Fibroblast of skin of left biceps (primary cell): ENCODE measurements at places on chromosomes 3 and 15.

- no peak for DNase-seq
Observed at GRCh38 chr3:184737641-184738505, 26.0 kb upstream of the MAGEF1 start.

GRCh38 chr3:86988235-86988634 lies 2.7 kb downstream of the VGLL3 start:
- peak; percentile 83 for DNase-seq

DNA sequence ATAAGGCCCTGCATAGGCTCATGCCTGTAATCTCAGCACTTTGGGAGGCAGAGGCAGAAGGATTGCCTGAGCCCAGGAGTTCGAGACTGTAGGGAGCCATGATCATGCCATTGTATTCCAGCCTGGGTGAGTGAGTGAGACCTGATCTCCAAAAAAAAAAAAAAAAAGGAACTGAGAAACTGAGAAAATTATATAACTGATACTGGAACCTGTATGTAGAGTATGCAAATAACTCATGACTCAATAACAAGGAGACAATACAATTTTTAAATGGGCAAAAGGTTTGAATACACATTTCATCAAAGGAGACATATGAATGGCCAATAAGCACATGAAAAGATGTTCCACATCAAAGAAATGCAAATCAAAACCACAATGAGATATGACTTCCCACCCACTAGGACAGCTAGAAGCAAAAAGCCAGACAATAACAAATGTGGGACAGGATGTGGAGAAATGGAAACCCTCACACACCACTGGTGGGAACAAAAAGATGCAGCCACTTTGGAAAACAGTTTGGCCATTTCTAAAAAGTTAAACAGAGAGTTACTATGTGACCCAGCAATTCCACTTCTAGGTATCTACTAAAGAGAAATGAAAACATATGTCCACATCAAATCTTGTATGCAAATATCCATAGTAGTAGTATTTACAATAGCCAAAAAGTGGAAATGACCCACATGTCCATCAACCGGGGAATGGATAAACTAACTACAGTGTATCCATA lies 70.7 kb downstream of the IQSEC1 start:
- DNase-seq, result no peak

DNA sequence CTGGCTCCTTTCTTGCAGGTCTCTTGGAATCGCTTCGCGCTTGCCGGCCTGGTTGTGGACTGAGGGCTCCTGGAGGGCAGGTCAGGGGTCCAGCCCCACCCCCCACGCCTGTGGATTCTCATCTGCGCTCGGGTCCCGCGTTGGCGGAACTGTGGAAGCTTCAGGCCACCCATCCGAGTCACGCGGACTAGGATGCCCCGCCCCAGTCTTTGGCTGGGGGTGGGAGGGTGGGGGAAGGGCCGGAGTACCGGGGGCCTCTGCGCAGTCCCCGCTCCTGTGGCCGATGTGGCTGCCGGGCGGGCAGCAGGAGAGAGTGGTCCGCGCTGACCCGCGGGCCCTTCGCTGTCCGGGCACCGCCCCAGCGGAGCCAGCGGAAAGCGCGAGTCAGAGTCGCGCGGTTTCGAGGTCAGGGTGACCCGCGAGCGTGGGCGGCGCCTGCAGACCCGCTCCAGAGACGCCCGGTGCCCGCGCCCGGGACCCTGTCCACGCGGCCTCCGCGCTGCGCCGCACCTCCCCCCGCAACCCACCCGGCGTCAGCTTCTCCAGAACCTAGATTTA lies 114.2 kb downstream of the KLF13 start:
- DNase-seq, result no peak

DNA sequence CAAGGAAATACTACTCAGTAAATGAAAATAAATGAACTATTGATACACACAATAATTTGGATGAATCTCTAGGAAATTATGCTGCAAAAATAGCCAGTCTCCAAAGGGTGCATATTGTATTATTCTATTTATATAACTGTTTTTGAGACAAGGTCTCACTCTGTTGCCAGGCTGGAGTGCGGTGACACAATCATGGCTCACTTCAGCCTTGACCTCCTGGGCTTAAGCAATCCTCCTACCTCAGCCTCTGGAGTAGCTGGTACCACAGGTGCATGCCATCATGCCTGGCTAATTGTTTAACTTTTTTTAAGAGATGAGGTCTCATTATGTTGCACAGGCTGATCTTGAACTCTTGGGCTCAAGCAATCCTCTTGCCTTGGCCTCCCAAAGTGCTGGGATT lies 12.5 kb downstream of the KLHDC8B start:
- DNase-seq, result no peak

GRCh38 chr15:84600687-84601554 lies at the start of gene ZSCAN2:
Gene ZSCAN2 (plus strand): TSS chr15:84601009. CDS start chr15:84603928, 2,919 bp downstream.
- peak; percentile 76 for DNase-seq

GRCh38 chr3:142124243-142124642 lies 25.1 kb downstream of the TFDP2 start:
- no peak for DNase-seq

- no peak for DNase-seq
Observed at GRCh38 chr3:123289391-123290106, 87.8 kb downstream of the SEC22A start.

DNA sequence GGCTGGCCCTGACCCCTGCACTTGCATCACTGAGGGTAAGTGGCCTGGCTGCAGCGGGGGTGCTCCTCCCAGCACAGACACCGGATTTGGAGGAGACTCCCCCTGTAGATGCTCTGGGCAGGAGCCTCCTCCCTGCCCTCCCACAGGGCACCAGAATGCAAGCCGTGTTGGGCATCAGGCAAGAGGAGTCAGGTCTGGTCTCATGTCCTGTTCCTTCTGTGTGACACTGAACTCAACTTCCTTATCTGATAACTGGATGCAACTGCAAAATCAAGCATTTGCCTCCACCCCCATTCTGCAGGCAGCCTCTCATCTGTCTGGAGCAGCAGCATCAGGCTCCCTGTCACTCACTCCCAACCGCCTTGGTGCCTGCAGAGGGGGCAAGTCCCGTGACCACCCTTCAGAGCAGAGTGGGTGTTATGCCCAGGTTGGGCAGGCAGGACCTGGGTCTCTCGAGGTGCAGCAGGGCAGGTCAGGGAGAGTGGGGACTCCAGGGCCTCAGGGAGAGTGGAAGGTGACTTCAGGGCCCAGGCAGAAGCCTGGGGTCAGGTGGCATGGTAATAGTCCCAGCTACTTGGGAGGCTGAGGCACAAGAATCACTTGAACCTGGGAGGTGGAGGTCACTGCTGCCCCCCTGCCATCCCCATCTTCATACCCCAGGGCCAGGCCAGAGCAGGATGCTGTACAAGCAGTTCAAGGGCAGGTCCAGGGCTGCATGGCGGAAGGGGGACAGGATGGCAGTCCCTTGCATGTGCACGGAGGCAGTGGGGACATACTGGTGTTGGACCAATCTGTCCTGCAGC lies 10.5 kb upstream of the RPL29 start:
- DNase-seq, result no peak

DNA sequence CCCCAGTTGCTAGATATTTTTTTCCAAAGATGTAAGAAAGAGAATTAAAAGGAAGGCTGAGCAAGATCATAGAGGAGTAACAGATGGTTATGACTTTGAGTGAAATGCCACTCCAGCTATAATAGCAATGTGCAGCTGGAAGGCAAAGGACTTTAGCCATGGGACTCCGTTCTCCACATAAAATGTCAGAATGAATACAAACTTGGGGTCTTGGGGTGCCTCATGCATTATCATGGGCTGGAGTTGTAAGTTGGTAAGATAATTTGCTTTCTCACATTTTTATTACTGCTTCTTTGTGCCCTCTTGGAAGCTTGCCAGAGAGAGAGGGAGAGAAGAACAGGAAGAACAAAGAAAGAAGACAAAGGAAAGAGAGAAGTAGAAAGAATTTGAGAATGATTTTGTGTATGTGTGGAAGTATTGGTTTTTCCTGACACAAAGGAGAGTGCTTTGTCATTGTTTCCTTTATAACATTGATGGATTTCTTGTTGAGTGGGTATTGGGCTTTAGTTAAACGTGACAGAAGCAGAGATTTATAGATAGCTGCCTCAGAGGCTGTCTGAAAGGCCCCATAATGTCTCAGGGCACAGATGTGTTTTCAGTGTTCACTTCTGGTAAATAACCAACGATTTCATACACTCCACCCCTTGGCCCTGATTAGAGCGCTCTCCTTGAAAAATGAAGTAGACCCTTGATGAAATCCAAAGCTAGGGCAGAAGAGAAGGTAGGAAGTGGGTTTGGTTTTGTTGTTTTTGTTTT lies 715.3 kb downstream of the NR2F2 start:
- DNase-seq, result no peak

- no peak for DNase-seq
Observed at GRCh38 chr3:134998158-134998557, 203.1 kb downstream of the EPHB1 start.

DNA sequence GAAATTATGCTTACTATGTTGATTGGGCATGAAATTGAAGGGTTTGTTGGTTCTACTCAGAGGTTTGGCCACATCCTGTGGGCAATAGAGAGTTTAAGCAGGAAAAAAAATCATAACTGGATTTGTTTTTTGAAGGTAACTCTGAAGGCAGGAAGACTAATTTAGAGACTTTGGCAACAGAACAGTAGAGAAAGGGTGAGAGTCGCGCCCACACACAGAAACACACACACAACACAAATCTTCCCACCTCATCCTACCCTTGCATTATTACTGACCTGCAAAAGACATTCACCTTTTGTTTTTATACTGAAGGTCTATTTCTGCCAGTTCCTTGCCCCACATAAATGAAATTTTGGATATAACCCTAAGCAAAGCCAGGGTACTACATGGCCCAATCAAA lies 270.6 kb downstream of the TBL1XR1 start:
- DNase-seq, result no peak

- no peak for DNase-seq
Observed at GRCh38 chr15:96346409-96346970, 16.0 kb downstream of the NR2F2 start.

DNA sequence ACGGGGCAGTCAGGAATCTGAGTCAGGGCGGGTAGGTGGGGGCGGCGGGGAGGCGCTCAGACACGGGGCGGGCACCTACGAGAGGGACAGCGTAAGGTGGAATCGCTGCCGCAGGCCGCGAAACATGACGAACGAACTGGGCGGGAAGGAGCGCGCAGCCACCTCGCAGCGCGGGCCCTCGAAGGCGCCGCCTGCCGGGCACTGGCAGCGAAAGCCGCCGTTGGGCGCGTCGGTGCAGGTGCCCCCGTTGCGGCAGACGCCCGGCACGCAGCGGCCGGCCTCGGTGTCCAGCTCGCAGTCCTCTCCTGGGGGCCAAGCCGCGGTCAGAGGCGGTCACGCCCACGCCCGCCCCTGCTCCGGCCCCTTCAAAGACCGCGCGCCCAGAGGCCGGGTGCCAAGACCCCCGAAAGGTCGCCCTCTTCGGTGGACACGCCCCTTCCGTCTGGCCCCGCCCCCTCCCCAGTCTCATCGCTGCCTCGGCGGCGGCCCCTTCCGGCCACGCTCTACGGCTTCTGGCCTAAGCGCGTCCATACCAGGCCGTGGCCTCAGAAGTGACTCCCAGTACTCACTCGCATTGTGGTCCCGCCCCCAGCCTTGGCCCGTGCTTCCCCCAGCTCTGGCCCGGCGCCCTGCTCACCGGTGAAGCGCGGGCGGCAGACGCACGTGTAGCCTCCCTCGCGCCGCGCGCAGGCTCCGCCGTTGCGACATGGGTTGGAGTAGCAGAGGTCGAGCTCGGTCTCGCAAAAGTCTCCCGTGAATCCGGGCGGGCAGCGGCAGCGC lies 6.4 kb downstream of the CELSR3 start:
- DNase-seq, result no peak

- no peak for DNase-seq
Observed at GRCh38 chr3:187802928-187803259, 57.6 kb upstream of the BCL6 start.

GRCh38 chr3:172171396-172172075 lies 132.2 kb downstream of the FNDC3B start:
- no peak for DNase-seq

DNA sequence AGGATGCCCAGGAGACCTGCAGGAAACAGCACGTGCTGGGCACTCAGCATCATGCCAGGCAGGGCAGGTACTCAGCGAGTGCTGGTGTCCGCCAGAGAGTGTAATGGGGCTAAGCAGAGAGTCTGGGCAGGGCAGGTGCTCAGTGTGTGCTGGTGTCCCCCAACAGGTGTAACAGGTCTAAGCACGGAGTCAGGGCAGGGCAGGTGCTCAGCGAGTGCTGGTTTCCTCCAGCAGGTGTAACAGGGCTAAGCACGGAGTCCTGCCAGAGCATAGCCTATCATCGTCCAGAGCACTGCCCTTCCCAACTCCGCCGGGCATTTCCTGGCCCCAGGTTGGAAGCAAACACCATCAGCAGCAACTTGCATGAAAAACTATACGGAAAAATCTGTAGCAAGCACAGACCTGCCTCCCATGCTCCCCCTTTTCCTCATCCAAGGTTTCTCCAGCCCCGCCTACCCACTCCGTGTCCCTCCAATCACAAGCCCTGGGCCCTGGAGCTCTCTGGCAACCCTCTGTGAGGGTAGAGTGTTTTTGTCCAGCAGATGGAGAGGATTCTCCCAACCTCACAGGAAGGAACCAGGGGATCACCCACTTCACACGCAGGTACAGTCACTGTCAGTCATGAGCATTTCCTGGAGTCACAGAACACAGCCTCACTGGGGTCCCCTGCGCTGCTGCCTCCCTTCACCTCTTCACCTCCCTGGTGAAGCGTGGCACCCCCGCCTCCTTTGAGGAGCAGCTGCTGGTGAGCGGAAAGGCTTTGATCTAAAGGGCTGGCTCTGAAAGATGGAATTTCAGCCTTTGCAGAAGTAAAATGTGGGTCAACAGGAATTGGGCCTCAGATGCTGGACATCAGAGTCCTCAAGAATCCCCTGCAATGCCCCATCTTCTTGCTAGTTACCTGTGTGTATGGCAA lies 302.5 kb downstream of the OCA2 start:
- DNase-seq, result no peak

- no peak for DNase-seq
Observed at GRCh38 chr3:136883967-136884720, 22.1 kb downstream of the NCK1 start.

DNA sequence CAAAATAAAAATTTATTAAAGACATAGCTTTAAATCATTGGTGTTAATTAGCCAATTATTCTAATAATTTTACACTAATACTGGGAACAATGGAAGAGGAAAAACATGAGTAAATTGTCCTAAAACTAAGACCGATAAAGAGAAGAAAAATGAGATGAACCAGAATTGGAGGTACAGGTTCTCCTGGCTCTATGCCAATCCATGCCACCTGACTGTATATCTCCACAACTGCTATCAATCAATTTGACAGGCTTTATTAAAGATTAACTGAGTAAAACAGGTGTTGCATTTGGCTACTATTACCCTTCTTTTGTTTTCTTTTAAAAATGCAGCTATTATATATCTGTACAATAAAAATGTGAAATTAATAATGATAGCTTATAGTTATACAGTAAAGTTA lies 850.0 kb downstream of the CADM2 start:
- no peak for DNase-seq
